ENCODE measurements at places on chromosomes 5 and 9.

DNA sequence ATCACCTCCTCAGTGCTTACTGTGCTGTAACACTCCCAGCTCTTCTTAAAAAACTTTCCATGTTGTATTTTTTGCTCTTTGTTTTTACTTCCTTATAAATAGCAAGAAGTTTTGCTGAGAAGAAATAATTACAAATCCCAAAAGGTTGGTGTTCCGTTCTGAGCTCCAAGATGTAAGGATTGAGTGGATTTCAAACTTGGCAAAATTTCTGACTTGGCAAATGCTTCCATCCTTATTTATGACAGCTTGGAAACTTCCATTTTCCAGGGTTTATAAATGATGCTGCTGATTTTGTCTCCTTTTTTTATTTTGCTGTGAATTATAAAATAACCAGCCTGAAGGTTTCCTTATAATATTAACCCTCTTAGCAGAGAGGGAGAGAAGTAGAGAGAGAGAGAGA is 151.9 kb downstream of the NTRK2 start:
- no peak for DNase-seq

- DNase-seq: no peak
These were observed 10.0 kb downstream of the BSPRY start for GRCh38 chr9:113359385-113359784.

- peak; percentile 69 for DNase-seq
These were observed at the start of gene FOXD1 for GRCh38 chr5:73448463-73449136. FOXD1 (minus strand) TSS chr5:73448777; CDS start chr5:73448362, 415 bp downstream.

GRCh38 chr5:16350816-16351215 is 114.8 kb downstream of the ZNF622 start:
- DNase-seq: no peak

- no peak for DNase-seq
These were observed 94.3 kb upstream of the NIPAL4 start for GRCh38 chr5:157365732-157366131.

GRCh38 chr9:133589454-133590227 is 19.5 kb downstream of the FAM163B start:
- no peak for DNase-seq

- no peak for DNase-seq
These were observed 483.5 kb downstream of the SPOCK1 start for GRCh38 chr5:137015540-137016116.

DNA sequence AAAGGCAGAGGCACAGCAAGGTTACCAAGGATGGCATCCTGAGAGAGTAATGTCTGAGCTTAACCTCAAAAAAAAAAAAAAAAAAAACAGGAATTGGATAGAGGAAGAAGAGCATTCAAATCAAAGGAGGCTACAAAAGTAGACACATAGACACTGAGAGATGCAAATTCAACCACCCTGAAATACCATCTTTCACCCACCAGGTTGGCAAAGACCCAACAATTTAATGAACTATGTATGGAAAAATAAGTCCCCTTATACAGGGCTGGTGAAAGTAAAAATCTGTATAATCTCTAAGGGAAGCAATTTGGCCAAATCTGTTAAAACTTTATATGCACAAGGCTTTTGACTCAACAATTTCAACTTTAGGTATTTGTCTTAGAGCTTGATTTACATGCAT is 4.9 kb downstream of the NADK2 start:
- no peak for DNase-seq

GRCh38 chr9:99249619-99250018 is 27.5 kb downstream of the SEC61B start:
- peak; percentile 64 for DNase-seq

GRCh38 chr9:37243588-37244345 is 123.4 kb downstream of the ZCCHC7 start:
- DNase-seq: no peak

DNA sequence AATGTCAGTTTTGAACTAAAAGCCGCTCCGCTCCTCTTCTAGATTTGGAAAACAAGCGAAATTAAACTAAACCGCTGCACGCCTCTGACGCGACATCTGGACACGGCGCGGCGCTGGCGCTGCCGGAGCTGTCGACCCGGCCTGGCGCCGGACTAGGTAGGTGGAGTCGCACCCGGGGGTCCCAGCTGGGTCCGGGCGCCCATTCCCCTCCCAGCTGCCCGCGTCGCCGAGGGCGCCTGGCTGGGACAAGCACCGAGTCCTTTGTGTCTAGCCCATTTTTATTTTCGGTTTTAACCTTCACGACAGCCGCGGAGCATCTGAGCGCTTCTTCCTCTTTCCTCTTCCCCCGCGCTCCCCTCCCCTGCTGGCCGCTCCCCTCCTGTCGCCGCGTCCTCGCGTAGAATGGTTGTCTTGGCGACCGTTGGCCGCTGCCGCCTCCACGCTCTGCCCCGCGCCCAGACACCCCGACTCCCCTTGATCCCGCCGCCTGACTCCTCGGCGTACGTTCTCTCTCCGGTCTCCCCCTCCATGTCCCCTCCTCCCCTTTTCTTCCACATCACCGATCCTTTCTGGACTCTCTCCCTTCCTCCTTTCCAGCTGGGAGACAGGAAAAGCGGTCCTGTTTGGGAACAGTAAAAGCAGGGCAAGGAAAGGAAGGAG is 545 bp downstream of the CDKN2B-AS1 start:
- peak; percentile 46 for DNase-seq

DNA sequence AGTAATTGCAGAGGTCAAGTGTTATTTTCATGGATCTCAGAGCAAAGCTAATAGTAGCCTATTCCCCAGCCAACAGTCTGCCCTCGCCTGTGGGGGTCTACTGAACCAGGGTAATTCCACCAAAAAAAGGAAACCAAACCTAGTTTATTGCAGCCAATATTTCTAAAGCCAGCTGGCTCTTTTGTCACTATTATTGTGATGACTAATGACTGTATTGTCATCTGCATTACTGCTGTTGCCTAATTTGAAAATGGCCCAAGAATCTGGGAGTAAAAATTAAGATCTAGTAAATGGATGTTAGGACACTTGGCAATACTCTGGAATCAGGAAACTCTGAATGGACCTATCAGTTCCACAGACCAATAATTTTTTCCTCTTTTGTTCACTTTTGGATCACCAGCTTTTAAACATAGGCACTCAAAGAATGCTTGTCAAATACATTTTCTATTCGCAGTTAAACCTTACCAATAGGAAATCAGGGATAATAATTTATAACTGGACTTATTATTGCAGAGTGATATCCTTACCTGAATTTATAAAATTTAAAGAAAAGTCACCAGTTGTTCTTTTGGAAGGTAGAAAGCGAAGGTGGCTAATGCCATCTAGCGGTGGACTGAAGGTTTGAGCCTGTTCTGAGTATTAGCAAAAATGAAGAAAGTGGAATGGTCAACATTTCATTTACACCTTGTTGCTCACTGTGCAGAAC is 69.2 kb downstream of the SYK start:
- peak; percentile 43 for DNase-seq

DNA sequence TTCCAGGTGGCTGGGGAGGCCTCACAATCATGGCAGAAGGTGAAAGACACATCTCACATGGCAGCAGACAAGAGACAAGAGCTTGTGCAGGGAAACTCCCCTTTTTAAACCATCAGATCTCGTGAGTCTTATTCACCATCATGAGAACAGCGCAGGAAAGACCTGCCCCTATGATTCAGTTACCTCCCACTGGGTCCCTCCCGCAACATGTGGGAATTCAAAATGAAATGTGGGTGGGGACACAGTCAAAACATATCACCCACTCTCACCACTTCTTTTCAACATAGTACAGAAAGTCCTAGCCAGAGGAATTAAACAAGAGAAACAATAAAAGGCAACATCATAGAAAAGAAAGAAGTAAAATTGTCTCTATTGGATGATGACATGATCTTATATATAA is 223.4 kb upstream of the SLC24A2 start:
- no peak for DNase-seq

- no peak for DNase-seq
These were observed 32.1 kb downstream of the MTMR12 start for GRCh38 chr5:32280656-32281081.

- DNase-seq: no peak
These were observed 8.2 kb upstream of the AHRR start for GRCh38 chr5:313265-313664.

DNA sequence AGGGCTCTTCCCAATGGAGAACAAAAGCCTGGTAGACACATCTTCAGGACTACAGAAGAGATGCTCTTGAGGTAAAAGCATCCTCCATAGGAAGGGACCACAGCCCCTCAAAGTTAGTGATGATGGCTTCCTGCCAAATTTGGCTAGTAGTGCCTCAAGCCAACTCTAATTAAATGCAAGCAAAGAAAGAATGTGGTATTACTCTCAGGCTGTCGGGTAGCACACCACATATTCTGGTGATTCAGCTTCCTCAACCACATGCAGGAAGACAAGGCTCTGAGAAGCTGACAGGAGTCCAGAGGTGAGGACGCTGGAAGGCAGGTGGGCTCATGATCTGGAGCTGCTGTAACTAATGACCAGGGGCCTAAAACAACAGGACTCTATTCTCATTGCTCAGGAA is 37.2 kb upstream of the S1PR3 start:
- peak; percentile 83 for DNase-seq

DNA sequence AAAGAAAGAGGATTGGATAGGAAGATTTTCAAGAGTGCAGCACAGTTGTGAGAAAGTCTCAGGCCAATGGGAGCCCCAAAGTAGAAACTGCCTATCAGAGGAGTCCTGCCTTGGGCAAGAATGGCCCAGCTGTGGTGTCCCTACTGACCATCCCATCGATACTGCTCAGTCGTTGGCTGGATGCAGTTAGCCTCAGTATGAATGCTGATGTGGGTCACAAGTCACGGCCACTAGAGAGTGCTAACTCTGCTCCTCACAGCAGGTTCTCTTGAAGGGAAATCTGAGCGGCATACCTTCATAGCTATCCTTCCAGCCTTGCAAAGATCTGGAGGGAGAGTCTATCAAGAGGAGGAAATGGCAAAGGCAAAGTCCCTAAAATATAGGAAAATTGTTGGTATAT is 11.6 kb upstream of the CETN3 start:
- peak; percentile 21 for DNase-seq

DNA sequence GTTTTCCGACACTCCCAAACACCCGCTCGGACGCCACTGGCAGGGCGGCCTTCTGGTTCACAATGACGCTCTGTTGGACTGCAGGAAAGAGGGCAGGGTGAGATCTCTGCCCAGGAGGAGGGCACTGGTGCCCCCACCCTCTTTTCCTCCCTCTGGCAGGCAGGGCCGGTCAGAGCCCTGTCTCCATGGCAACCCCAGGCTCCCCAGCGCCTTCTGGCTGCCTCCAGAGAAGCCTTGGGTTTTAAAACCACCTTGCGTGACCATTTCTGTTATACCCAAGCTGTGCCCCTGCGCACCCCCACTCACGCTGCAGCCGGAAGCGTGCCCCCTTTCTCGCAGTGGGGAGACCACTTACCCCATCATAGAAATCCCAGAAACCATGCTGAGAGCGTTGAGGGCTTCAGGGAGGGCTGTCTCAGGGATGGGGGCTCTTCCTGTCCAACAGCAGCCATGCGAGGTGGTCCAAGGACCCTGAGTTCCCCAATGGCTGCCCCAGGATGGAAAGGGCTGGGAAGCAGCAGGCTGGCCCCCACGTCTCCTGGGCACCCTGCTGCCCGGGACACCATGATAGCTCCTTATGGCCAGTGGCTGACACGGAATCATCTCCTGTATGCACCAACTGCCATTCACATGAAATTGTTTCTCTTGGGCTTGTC is 7.3 kb downstream of the C9orf50 start:
- peak; percentile 76 for DNase-seq
